ENCODE measurements at places on chromosomes 12 and 14.

DNA sequence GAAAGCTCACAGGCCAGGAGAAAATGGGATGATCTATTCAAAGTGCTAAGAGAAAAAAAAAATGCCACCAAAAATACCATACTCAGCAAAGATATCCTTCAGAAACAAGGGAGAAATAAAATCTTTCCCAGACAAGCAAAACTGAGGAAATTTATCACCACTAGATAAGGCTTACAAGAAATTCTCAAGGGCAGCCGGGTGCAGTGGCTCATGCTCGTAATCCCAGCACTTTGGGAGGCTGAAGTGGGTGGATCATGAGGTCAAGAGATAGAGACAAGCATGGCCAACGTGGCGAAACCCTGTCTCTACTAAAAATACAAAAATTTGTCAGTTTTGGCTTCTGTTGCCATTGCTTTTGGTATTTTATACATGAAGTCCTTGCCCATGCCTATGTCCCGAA, 48.2 kb downstream of the CRY1 start:
- no peak for DNase-seq

DNA sequence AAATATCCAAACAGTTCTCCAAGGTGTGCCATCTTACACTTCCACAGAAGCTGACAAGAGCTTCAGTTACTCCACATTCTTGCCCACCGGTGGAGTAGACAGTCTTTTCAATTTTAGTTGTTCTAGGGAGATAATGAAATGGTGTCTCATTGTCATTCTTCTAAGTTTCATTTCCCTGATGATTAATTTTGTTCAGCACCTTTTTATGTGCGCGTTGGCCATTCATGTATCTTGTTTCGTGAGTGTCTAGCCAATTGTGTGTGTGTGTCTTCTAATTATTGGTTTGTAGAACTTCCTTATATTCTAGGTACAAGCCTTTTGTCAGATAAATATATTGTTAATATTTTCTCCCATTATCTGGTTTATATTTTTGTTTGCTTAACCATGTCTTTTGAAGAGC, 63.1 kb downstream of the GLT1D1 start:
- DNase-seq, result no peak

GRCh38 chr14:39376667-39377403, 55.4 kb downstream of the FBXO33 start:
- DNase-seq, result no peak

DNA sequence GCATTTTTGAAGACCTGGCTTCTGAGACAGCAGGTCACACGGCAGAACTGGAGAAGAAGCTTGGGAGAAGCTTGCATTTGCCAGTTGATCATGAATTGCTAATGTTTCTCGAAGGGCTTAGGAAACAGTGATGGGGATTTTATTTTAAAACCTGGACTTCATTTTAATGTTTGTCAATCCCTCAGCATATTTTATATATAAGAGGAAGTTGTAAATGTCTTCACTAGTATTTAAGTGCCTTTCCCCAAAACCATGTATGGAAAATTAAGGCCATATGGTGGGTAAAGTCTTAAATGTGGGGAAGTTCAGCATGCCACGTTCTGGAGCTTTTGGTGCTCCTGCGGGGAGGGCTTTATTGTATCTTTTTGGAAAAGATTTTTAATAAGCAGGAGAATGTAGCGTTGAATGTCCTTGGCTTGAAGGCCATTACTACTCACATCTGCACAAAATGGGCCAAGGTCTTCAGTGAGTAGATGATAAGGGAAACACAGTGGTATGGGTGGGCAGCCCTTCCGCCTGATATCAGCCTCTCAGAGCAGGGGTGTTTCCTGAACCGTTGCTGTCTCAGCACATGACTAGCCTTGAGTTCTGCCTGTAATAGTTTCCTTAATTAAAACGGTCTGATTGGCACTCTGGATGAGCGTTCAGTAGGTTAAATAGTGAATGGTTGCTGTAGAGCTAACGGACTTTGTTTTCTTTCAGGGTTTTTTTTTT, 511.4 kb downstream of the PCNX1 start:
- DNase-seq, result no peak

GRCh38 chr12:59425798-59426197, 170.0 kb upstream of the SLC16A7 start:
- DNase-seq, result no peak

GRCh38 chr12:39406262-39406661, 36.7 kb downstream of the KIF21A start:
- no peak for DNase-seq

- no peak for DNase-seq
These were observed 26.0 kb upstream of the ANO6 start for GRCh38 chr12:45189766-45190403.

DNA sequence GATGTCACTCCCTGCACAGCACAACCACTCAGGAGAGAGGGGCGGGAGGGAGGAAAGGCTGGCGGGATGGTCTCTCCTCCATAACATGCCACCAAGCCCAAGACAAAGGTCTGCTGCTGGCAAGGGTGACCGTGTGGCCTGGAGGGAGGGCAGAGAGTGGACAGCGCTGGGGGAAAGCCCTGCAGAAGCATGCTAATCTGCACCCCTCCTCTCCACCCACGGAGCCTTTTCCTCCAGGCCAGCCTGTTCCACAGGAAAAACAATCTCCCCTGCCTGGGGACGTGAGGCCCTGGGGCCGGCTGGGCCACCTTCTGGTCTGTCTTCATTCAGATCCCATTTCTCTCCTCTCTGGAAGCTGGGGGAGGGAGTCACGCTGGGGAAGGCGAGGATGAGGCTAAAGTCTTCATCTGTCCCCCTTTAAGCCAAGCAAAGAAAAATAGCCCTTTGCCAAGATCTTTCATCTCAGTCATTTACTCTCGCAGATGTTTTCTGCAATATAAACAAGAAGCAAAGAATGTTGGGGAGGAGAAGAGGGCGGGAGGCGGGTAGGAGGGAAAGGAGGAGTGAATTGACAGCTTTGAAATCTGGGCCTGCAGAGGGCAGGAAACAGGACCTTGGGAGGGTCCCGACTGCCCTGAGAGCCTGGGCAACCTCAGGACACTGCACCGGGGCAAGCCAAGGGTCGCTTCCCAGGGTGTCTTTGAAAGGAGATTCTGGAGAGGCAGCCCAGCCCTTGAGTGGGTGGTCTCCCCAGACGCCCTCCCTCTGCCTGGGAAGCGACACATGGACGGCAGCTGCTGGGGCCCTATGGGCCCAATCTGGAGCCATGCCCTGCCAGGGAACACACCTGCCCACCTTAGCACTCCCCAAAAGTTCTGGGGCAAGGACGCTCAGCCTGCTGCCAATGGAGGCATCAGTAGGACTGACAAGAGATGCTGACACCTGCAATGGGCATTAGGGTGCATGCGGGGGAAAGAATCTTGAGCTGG, 133.6 kb downstream of the ZFP36L1 start:
- DNase-seq, result no peak

- no peak for DNase-seq
These were observed 48.8 kb upstream of the CORO1C start for GRCh38 chr12:108779998-108780688.

DNA sequence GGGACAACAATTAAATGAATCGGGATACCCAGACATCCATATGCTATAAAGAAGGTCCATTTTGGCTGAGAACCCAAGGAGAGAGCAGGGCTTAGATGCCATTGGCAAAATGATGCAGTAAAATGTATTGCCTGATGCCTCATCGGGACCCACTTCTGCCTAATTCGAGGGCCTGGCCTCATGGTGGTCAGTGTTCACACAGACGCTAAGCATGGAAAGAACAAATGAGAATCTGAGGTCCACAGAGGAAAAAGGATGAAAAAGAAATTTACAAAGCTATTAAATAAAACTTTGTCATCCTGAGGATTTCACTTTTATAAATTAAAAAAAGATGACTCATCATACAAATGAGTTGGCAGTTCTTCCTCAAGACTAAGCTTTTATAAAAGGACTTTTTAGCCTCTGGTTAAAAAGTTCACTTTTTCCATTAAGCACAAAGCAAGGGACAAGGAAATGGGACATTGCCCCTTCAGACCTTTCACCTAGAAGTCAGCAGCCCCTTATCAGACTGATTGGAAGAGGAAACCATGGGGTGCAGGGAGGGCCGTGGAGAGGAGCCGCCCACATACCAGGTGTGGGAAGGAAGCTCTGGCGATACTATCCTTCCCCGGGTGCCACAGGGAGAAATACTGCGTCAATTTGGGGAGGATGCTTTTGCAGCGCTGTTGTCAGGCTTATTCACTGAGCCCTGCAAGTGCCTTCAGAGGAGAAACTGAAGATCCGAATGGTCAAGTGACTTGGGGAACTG, 176.0 kb downstream of the EGLN3 start:
- no peak for DNase-seq

DNA sequence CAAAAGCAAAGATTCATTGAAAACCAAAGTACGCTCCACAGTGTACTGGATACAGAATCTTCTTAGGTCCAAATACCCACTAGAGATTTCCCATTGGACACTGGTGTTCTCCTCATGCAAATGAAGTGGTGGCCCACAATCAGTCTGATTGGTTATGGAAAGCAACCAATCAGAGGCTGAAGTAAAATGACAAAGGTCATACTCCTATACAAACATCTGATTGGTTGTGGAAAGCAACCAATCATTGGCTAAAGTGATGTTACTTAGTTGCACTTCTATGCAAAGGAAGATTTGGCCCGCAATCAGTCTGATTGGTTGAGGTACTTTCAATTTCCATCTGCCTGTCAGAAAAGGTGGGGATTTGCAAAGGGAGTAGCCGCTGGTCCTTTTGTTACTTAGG, 1.3 kb upstream of the WASHC3 start:
- DNase-seq, result no peak

- no peak for DNase-seq
These were observed 62.7 kb downstream of the RCOR1 start for GRCh38 chr14:102655137-102655536.

- no peak for DNase-seq
These were observed 22.2 kb upstream of the KIF21A start for GRCh38 chr12:39464976-39465695.

DNA sequence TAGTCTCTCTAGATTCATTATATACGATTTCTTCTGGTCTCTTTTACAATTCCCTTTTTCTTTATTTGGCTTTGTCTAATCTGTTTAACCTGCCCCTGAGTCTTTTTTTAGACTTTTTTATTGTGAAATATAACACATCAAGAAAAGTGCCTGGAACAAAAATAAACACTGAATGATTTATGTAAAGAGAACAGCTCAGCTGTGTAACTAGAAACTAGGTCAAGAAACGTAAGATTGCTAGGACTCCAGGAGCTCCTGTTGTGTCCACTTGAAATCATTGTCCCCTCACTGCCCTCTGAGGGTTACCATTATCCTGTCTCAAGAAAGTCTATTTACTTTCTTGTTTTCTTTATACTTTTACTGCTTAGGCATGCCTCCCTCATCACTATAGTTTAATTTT, 23.1 kb downstream of the EXD2 start:
- no peak for DNase-seq

DNA sequence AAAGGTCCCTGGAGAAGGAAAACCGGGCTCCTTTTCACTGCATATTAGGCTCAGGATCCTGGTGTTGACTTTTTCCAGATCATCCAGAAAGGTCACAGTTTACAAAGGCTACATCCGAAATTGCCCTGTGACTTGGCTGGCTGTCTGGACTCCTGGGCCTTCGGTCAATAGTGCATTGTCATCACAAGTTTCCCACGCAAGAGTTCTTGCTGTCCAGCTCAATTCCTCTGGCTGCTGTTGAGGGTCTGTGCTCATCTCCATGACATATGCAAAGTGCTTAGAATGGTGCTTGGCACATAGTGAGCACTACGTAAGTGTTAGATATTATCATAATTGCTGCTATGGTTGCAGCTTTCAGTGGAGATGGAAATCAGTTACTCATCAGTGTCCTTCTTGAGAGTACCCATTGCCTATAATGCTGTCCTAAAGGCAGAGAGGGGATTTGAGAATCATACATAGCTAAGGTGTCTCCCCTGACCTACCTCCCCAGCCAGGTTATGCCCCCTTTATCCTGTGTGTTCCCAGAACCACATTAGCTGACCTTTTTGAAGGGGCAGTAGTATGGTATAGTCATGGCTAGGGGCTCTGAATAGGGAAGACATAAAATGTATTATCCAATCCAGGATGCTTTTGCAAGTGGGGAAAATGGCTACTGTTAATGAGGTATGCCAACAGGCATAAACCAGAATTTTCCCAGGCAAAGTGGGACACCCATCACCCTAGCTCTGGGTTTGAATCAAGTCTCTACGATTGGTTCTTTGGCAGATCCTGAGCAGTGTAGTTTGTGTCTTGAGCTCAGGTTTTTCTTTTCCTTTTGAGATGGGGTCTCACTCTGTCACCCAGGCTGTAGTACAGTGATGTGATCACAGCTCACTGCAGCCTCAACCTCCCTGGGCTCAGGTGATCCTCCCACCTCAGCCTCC, 132.0 kb upstream of the CCND2 start:
- DNase-seq, result no peak

- no peak for DNase-seq
These were observed 133.8 kb upstream of the TBX3 start for GRCh38 chr12:114817571-114818425.

DNA sequence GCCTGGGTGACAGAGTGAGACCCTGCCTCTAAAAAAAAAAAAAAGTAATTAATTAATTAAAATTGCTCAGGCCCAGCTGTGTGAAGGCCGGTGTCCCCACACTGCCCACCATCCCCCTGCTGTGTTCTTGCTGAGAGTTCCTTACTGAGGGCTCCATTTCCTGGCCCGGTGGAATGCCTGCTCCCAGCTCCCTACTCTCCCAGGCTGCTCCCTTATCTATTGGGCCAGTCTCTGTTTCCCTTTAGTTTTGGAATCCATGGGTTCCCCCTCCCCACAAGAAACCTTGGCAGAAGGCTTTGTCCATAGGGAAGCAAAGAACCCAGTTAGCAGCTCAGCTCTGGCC, 19.0 kb downstream of the MLXIP start:
- no peak for DNase-seq

GRCh38 chr12:1779783-1780182, 40.6 kb upstream of the LRTM2 start:
- no peak for DNase-seq

- no peak for DNase-seq
These were observed 7.0 kb upstream of the FICD start for GRCh38 chr12:108507971-108508642.

DNA sequence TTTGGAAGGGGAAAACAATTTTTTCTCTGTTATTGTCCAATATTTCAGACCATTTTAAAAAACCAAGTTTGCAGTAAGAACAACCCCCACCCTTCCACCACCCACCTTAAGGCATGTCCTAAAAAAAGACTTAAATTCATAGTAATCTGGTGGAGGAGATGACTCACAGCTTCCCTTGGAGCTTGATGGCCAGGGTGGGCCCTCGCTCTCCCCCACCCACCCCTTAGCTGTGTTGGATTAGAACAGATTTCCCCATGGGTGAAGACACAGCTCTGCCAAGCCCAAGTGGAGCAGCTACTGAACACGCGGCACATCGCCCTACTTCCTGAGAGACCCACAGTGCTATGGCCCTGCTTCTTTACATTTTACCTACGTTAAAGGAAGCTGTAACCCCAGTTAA, 140.3 kb downstream of the GCH1 start:
- DNase-seq, result no peak

DNA sequence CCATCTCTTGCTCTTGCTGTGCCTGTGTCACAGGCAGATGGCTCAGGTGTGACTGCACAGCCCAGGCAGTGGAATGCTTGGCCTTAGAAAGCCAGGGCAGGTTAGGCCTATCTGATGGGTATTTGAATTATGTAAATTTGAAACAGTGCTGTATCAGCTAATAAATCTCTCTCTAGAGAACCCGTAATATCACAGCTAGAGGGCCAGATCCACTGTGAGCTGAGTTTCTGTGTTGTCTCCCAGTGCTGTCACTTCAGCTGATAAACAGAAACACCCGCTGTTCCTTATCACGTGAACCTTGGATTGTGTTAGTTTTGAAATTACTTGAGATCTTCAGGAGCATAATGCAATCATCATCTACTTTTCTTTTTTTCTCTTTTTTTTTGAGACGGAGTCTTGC, 21.5 kb upstream of the ALDH2 start:
- DNase-seq, result no peak

Data from NCI-H2081 treated with DMSO at 0.1 percent for 48 hours (cell line).